ENCODE measurements at places on chromosomes 12 and 14.

DNA sequence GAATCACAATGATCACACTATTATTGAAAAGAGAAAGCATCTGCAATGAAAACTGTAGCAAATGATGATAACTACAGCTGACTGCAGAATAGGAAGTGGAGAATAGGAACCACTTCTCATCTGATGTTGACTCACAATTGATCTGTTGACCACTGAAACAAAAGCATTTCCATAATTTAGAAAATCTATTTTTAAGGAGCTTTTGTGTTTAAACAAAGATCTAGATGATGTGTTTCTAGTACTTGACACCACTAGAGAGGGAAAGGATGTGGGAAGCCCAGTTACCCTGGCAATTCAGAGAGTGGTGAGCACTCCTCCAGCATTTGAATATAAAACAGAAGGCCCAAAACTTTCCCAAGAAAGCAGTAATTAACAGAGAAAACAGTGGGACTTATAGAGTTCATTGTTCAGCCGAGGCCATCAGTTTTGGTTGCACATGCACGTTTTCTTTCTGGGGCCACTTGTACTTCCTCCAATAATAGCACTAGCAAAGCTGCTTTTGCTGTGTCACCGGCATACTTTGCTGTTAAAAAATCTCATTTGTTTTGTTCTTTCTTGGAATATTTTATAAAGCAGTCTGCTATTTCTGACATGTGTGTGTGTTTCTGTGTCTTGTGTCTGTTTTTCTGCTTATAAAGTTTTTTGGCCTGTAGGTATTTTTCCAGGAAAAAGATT lies 76.1 kb upstream of the HECTD1 start:
- DNase-seq, result no peak

DNA sequence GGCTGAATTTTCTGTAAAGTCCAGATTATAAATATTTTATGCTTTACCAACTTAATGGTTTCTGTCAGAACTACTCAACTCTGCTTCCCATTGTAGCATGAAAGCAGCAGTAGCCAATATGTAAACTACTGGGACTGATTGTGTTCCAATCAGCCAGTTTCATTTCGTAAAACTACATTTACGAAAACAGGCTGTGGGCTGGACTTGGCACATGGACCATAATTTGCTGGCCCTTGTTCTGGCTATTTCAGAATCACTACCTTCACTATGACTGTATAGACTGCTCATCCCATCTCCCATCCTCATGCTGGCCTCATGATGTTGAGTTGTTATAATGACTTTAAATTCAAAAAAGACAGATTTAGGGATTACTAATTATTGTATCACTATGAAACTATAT lies 38.7 kb downstream of the FAR2 start:
- DNase-seq, result no peak

DNA sequence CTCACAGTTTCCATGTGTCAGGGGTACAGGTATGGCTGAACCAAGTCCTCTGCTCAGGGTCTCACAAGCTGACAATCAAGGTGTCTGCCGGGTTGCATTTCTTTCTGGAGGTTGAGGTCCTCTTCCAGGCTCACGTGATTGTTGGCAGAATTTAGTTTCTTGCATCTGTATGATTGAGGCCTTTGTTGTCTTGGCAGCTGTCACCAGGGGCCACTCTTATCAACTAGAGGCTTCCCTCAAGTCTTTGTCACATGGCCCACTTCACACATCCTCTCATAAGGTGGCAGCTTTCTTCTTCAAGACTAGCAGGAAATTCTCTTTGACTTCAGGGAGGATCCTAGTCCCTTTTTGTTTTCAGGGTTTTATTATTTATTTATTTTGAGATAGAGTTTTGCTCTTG lies 46.0 kb upstream of the FOS start:
- DNase-seq, result no peak

DNA sequence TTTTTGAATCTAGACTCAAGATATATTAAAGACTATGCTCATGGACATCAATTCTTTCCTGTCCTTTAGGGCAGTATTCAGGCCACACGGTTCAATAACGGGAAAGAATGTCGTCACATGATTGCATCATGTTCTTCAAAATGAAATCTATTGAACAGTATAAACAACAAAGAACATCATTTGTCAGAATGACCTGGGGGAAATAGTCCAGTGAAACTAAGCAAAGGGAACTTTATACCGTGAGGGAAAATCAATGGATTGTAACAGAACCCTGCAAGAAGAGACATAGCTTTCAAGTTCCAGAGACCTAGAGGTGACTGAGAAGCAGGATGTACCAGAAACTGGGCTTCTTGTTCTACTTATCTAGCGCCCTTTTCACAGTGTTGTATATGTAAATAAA lies 32.7 kb downstream of the FLRT2 start:
- no peak for DNase-seq

GRCh38 chr14:73220061-73220460 lies 17.2 kb upstream of the PAPLN start:
- DNase-seq, result no peak

Data from right kidney (tissue), 9 donors.